ENCODE measurements at places on chromosomes 5 and 9.

DNA sequence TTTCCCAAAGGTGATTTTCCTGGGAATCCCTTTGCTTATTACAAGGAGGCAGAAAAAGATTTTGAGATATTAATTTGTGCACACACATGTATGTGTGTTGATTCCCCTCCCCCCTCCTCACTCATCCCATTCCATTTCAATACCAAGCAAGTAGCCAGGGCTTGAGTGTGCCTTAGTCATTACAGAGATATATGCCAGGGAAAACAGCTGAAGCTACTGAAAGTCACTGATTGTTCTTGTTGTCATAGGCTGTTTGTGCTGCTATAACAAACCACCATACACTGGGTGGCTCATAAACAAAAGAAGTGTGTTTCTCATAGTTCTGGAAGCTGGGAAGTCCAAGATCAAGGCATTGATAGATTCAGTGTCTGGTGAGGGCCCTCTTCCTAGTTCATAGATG is 158.6 kb downstream of the BAAT start:
- no peak for DNase-seq

DNA sequence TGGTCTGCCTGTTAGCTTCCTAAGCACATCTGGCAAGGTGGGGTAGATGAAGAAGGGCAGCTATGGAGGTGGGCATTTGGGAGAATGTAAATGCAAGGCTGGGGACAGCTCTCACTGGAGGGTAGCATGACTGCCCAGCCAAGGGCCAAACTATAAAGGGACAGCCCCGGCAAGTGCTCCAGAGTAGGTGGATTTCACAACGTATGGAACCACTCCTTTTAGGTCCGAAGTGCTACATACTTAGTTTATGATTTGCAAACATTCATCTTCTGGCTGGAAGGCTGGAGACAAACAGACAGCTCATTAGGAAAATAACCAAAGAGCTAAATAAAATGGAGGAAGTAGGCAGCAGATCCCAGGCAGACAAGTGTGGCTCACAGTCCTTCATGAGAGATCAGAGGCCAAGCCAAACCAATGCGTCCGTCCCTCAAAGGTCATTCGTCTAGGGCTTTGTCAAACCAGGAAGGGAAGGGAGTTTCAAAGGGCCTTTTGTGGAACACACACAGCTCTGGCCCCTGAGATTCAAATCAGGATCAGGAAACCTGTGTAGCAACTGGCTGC is 42.5 kb upstream of the GLRX start:
- DNase-seq = no peak

DNA sequence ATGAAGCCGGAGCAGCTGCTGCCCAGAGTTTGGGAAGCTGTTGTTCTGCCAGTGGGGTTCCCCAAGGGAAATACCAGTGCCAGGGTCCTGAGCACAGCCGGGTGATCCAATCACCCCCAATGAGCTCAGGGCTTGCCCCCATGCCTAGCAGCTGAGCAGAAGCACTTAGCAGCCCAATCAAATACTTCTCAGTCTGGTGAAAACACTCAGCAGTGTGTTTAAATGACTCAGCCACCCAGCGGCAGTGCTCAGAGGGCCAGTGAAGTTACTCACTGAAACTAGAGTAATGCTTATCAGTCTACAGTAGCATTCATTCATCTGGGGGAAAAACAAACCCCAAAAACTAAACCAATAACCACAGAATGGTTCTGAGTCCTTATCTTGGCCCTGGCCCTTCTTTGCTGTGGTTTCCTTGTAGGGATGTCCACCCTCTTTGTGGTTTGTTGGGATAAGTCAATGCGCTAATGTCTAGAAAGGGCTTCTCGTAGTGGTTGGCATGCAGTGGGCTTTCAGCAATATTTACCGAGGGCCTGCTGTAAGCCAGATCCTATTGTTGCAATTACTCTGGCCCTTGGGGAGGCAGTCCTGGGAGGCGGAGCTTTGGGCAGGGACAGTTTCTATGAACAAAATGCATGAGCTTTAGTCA is 43.1 kb downstream of the LHX2 start:
- DNase-seq = peak; percentile 94

- no peak for DNase-seq
Observed at GRCh38 chr9:132770770-132771310, 100.6 kb downstream of the GTF3C4 start.

DNA sequence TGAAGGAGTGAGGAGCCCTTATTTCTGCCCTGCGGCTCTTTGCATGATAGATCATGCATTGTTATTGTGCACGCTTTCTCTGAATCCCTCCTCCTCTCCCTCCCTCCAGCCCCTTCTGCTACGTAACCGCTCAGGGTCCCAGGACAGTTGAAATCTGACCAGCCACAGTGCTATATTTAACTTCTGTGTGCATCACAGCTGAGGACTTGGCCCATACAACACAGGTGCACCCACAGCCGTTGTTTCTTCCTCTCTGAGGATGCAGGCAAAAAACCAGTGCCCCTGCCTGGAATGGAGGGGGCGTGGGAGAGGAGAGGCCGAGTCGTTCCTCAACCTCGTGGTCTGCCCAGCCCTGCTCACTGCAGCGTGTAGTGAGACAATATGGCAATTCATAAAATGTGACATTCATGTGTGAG is 335.6 kb upstream of the CLINT1 start:
- DNase-seq = no peak

- DNase-seq = peak; percentile 94
Observed at GRCh38 chr9:116687074-116687753, at the start of gene TRIM32. Gene TRIM32, plus strand, starts transcription at chr9:116687305. Its CDS starts 10,438 bp downstream, at chr9:116697743.

- DNase-seq = no peak
Observed at GRCh38 chr5:94575196-94575595, 43.2 kb downstream of the KIAA0825 start.

DNA sequence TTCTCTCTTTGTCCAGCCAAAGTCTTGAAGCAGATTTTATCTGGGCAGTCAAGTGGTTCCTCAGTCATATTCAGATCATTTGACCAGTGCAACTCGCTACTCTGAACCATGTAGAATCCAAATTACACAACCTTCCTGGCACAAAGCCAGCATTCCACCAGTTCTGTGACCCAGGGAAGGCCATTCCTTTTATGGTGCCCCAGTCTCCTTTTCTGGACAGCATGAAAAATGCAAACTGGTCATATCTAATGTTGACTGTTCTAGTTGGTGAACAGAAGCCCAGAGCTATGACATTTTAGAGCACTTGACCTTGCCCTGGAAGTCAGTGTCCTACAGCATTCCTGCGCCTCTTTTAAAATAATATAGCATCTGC is 364.6 kb downstream of the BRINP1 start:
- DNase-seq = peak; percentile 85

GRCh38 chr5:132747616-132748440 is 602 bp downstream of the CCNI2 start:
- DNase-seq = no peak

- no peak for DNase-seq
Observed at GRCh38 chr9:14369011-14369410, 55.1 kb upstream of the NFIB start.

GRCh38 chr9:115615821-115616665 is 498.1 kb upstream of the TNC start:
- DNase-seq = peak; percentile 96

DNA sequence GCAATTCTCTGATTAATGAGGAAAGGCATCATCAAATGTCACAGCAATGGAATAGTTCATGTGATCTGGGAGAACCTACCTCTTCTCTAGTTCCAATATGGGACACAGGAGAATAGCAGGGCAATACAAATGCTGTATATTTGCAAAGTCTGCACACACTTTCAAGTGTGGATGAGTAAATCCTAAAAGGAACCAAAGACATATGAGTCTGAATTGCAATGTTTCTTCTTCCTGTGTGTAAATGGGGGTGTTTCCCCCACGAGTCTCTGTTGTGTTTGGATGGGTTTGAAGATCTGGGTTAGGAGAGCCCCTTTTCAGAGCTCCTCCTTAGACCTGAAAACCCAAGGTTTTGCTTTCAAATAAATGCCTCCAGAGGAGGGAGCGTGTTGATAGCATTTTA is 26.9 kb downstream of the SLC46A2 start:
- DNase-seq = no peak

- DNase-seq = no peak
Observed at GRCh38 chr5:172502410-172502809, 48.1 kb upstream of the SH3PXD2B start.

Data from GM23248 (cell line).